ENCODE measurements at places on chromosomes 7 and 10. TPM values are rescaled to one million over a fixed set of nuclear protein-coding genes. Genes with fewer than 3 reads are reported as not detected.
A peak's percentile ranks its signal among the peaks of the same experiment; 100 is the strongest.

The LARP4B gene
- polyA plus RNA-seq, result 23.1 TPM

The MKX gene
- not detected for polyA plus RNA-seq

- H3K4me3 ChIP-seq, result no peak overlapping the region
- DNase-seq, result no peak
- H3K27me3 ChIP-seq, result no peaks in the 10 kb centered on the region
- H3K27ac ChIP-seq, result no peak overlapping the region
- peaks cover 87% of the 10 kb centered on the region for H3K36me3 ChIP-seq
- no peaks in the 10 kb centered on the region for H3K4me1 ChIP-seq
Measured at GRCh38 chr7:134300988-134301387, 15.7 kb downstream of the SLC35B4 start.

- H3K4me3 ChIP-seq, result no peak overlapping the region
- no peak overlapping the region for H3K27ac ChIP-seq
- H3K27me3 ChIP-seq, result no peaks in the 10 kb centered on the region
- peaks cover 8% of the 10 kb centered on the region for H3K4me1 ChIP-seq
Measured at GRCh38 chr7:46168671-46169383, 247.8 kb upstream of the IGFBP3 start.

GRCh38 chr7:44894888-44895580 lies 9.7 kb upstream of the PURB start:
- no peak overlapping the region for H3K4me3 ChIP-seq
- H3K4me1 ChIP-seq, result no peaks in the 10 kb centered on the region
- no peak overlapping the region for H3K27ac ChIP-seq
- no peak for DNase-seq
- H3K36me3 ChIP-seq, result no peaks in the 10 kb centered on the region
- no peaks in the 10 kb centered on the region for H3K27me3 ChIP-seq

DNA sequence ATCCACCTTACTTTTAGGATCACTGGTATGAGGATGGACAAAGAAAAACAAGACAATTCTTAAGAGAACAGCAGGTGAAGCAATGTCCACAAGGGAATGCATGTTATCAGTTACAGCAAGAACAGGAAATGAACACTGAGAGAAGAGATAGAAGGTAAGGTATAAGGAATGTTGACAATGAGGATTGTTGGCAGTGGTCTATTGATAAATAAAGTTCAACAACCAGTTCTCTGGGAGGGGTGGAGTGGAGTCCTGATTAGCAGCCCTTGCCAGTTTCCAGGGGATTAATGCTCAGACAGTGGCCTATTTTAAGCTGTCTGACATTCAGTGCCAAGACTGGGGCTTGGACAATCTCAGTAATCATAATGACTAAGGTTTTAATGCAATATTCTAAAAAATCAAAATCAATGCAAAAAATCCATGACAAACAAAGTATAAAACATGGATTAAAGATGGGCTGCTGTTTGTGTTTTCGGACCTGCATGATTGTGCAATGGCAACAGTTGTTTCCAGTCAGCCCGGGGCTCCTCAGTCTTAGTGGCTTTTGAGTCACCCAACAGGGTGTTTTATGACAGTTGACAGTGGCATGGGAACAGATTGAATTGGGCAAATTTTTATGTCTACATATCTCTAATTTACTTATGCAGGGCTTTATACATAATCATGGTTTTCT lies 13.8 kb upstream of the AKR1B1 start:
- no peaks in the 10 kb centered on the region for H3K4me1 ChIP-seq
- H3K27me3 ChIP-seq, result no peaks in the 10 kb centered on the region
- no peak overlapping the region for H3K27ac ChIP-seq
- no peak for DNase-seq
- no peaks in the 10 kb centered on the region for H3K36me3 ChIP-seq
- H3K4me3 ChIP-seq, result no peak overlapping the region

GRCh38 chr7:150965273-150965830 lies 12.8 kb downstream of the KCNH2 start:
- H3K27me3 ChIP-seq, result no peaks in the 10 kb centered on the region
- no peak overlapping the region for H3K4me3 ChIP-seq
- peak; percentile 71 for DNase-seq
- peak overlapping the region; percentile 88 for H3K27ac ChIP-seq
- peaks cover 88% of the 10 kb centered on the region for H3K4me1 ChIP-seq
- no peaks in the 10 kb centered on the region for H3K36me3 ChIP-seq

DNA sequence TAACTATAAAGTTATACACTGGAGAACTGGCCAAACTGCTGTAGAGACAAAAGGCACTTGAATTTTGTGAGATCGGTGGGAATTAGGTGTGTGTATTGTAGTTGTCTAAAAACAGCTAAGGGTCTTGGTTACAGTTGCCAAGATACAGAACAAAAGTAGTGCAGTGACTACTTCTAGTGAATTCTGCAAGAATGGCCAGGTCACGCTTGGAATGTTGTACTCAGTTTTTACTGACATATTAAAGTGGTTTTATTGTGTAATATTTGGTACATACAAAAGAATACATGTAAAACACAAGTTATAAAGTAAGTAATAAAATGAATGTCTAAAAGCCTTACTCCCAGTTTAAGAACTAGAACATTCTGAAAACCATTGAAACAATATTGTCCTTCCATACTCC lies 42.4 kb downstream of the PRPF18 start:
- H3K4me1 ChIP-seq, result peaks cover 6% of the 10 kb centered on the region
- H3K27me3 ChIP-seq, result no peaks in the 10 kb centered on the region
- H3K36me3 ChIP-seq, result peaks cover 55% of the 10 kb centered on the region
- DNase-seq, result no peak
- no peak overlapping the region for H3K27ac ChIP-seq
- H3K4me3 ChIP-seq, result no peak overlapping the region

DNA sequence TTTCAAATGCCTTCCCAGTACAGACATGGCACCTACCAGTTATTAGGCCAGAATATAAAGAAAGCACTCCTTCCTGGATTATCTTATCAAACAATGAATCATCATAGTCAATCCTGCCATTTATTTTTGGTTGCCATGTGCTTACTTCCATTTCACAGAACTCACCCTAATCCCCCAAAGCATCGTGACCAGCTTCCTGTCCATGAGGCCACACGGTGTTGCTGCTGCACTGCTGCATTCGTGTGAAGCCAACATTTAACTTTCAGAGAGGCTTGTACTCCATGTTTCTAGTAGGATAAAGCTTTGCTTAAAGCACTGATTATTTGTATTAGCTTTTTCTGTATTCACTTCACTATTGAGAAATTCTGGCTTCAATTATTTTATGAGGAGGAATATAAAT lies 14.4 kb downstream of the COL28A1 start:
- DNase-seq, result no peak
- H3K27ac ChIP-seq, result no peak overlapping the region
- H3K36me3 ChIP-seq, result no peaks in the 10 kb centered on the region
- no peaks in the 10 kb centered on the region for H3K27me3 ChIP-seq
- no peak overlapping the region for H3K4me3 ChIP-seq

DNA sequence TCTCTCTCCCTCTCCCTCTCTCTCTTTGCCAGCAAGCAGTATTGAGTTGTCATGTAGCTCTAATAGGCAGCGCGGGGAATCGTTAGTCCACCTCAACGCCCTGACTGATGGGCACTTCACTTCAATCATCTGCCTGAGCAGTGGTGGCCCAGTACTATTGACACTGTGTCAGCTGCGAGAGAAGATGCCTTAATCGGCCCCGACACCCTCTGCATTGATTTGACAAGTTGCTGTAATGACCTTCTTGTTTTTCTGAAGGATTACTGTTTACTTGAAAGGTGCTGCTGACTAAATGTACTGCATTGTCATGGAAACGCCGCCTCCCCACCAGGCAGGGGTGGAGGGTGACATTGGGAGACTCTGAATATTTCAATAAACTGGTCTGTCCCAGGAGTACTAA lies 913.8 kb downstream of the KCNMA1 start:
- no peak for DNase-seq
- no peaks in the 10 kb centered on the region for H3K4me1 ChIP-seq
- H3K4me3 ChIP-seq, result no peak overlapping the region
- H3K27ac ChIP-seq, result no peak overlapping the region
- H3K36me3 ChIP-seq, result no peaks in the 10 kb centered on the region

- peak overlapping the region; percentile 100 for H3K27ac ChIP-seq
- H3K4me1 ChIP-seq, result peaks cover 54% of the 10 kb centered on the region
- no peak for DNase-seq
- H3K4me3 ChIP-seq, result peak overlapping the region; percentile 28
Measured at GRCh38 chr10:3780021-3780770, 4.8 kb downstream of the KLF6 start.

DNA sequence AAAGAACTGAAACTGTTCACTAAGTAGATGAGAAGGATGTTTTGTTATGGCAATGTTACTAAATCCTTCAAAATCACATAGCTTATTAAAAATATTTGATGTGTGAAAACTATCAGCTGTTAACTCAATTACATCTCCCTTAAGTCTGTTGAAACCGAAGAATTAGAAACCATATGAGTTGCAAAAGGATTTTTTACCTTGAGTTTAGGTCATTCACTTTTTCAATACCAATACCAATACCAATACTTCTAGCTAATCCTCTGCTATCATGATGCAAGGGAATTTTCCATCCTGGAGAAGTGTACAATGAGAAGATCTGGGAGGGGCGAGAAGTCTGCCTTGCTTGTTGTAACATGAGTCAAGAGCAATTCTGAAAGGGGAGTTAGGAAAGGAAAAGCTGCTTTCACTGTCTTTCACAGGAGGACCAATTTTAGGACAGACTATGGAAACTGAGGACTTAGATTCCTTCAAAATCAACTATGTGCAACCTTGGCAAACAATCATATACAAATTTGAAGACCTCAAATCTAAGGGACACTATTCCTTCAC lies 199.7 kb downstream of the IMMP2L start:
- H3K27me3 ChIP-seq, result no peaks in the 10 kb centered on the region
- no peak for DNase-seq

GRCh38 chr10:12482587-12482986 lies 133.2 kb downstream of the CAMK1D start:
- DNase-seq, result no peak
- no peaks in the 10 kb centered on the region for H3K36me3 ChIP-seq
- H3K27me3 ChIP-seq, result no peaks in the 10 kb centered on the region
- H3K4me1 ChIP-seq, result peaks cover 9% of the 10 kb centered on the region
